ENCODE measurements at places on chromosomes 3 and 15.

DNA sequence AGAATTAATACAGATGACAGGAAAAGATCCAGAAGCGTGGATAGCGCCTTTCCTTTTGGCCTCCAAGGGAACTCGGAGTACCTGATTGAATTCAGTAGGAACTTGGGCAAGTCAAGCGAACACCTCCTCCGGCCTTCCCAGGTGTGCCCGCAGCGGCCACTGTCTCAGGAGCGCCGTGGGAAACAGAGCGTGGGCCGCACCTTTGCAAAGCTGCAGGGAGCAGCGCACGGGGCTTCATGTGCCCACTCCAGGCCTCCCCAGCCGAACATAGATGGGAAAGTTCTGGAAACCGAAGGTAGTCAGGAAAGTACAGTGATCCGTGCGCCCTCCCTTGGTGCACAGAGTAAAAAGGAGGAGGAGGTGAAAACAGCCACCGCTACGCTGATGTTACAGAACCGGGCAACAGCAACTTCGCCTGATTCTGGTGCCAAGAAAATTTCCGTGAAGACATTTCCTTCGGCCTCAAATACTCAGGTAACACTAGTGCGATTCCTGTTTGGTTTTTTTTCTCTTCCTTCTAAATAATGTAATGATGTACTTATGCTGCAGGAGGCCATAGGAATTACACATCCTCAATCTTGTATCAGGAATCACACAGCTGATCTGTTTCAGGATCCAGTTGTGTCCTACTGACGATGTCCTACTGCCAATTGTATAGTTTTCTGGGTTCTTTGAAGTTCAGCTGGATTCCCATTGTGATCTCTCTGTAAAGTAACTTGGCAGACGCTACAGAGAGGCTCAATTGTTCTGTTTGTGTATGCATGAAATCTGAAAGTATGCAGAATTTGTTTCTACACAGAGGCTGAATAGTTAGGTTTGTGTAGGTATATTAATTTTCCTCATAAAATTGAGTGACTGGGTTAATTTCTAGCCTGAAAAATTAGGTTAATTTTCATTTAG lies 63.1 kb downstream of the CGNL1 start:
- no peak for DNase-seq

GRCh38 chr3:139236336-139236735 lies 107.5 kb upstream of the MRPS22 start:
- DNase-seq: no peak

- DNase-seq: no peak
These were observed 90.5 kb upstream of the DGKG start for GRCh38 chr3:186452517-186452916.

DNA sequence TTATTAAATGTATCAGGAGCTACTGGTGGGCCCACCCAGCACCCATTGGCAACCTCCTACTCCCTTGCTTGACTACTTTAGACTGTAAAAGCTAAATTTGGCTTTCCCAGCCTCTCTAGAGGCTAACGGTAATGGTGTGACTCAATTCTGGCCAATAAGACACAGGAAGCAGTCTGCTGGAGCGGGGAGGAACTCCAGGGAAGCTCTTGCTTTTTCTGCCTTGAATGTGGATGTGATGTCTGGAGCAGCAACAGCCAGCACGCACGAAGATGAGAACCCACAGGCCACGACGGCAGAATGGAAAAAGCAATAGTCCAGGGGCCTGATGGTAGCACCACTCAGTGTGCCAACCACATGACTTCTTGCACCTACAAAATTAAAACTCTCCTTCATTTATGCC lies 39.9 kb downstream of the RAB6B start:
- DNase-seq: no peak

- no peak for DNase-seq
These were observed 311.5 kb downstream of the RORA start for GRCh38 chr15:60917461-60918145.

DNA sequence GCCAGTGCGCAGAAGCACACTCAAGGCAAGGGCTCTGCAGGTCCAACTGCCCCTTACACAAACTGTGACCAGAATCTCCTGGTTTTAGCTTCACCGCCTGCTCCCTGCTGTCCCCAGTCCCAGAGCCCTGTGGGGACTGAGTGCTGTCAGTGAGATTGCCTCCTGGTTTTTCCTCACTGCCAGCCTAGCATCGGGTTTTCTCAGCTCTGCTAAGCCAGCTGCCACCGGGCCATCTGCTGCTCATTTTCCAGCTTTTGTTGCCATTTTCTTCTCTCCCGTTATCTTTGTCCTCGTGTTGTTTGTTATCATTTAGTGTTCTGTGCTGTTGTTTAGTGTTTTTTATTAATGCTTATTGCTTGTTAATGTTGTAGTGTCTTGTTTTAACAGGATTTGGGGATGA lies 79.5 kb upstream of the BLM start:
- DNase-seq: no peak

GRCh38 chr3:162847511-162847910 lies 1350.9 kb downstream of the OTOL1 start:
- no peak for DNase-seq

GRCh38 chr15:101159936-101160815 lies 91.7 kb downstream of the CHSY1 start:
- no peak for DNase-seq

GRCh38 chr15:78374436-78375393 lies 34.6 kb downstream of the CRABP1 start:
- DNase-seq: no peak

DNA sequence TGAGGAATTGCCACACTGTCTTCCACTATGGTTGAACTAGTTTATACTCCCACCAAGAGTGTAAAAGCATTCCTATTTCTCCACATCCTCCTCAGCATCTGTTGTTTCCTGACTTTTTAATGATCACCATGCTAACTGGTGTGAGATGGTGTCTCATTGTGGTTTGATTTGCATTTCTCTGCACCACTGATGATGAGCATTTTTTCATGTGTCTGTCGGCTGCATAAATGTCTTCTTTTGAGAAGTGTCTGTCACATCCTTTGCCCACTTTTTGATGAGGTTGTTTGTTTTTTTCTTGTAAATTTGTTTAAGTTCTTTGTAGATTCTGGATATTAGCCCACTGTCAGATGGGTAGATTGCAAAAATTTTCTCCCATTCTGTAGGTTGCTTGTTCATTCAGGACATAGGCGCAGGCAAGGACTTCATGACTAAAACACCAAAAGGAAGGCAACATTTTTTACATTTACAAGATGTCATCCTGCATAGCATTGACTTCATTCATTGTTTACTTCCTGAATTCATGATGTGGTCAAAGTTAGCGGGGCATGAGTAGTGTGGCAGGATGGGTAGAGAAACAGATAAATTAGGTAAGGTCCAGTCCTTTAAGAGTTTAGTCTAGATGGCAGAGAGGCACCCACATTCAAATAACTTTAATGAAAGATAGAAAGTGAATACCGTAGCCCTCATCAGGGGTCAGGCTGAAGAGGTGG lies 45.1 kb upstream of the LPP start:
- DNase-seq: no peak

- no peak for DNase-seq
These were observed 11.8 kb upstream of the MEIS2 start for GRCh38 chr15:37112171-37112570.

- no peak for DNase-seq
These were observed 21.2 kb upstream of the CLK3 start for GRCh38 chr15:74594455-74594854.

- no peak for DNase-seq
These were observed 229.6 kb upstream of the TPRG1 start for GRCh38 chr3:188942191-188942590.

DNA sequence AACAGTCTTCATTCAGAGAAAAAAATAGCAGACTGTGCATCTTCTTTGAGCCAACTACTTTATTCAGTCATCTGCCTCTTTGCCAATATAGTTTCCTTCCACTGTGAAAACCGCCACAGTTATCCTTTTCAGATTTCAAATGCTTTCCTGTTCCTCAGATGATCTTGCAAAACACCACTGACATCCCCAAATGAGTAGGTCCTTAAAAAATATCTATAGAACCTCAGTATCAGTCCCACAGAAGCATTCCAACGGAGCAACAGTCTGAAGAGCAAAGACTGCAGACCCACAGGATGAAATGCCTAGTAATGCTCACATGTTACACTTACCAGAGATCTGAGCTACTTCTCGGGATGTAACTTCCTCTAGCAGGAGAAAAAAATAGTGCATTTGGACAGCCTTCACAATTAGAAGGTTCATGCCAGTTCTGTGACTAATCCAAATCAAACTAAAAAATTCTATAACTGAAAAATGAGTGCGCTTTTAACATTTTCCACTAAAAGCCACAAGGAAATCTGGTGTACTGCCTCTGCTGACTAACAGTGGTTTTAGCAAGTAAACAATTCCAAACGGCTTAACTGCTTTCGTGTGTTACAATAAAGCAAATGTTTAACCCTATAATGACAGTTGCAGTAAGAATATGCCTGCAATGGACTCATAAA lies at the start of gene ANKRD28:
ANKRD28 (minus strand) TSS at position 338 of the 662 bp plus-strand sequence. CDS start 1,458 bp downstream, outside the sequence.
- DNase-seq: no peak

- no peak for DNase-seq
These were observed 127.4 kb downstream of the ST8SIA2 start for GRCh38 chr15:92520914-92521623.

- no peak for DNase-seq
These were observed 87.7 kb downstream of the CFAP20DC start for GRCh38 chr3:58962040-58962651.

Data from stimulated activated CD4-positive, alpha-beta T cell treated with anti-CD3 and anti-CD28 coated beads, Interleukin-4, amount 100 ng/mL, for 48 hours (primary cell).